SK-N-SH (cell line): ENCODE measurements at places on chromosomes 13 and 19. TPM values are rescaled to one million over a fixed set of nuclear protein-coding genes. Genes with fewer than 3 reads are reported as not detected.

The SLC5A5 gene
- 0.02 TPM in 2 replicates for polyA plus RNA-seq

The ELSPBP1 gene
- not detected in 2 replicates for polyA plus RNA-seq

The ZNF415 gene
- 1.6 and 1.9 TPM in 2 replicates for polyA plus RNA-seq

- H3K36me3 ChIP-seq, result peaks cover 2% of the 10 kb centered on the region; the same call in 1 of the 2 replicates
- H3K4me1 ChIP-seq, result no peaks in the 10 kb centered on the region
- no peak for DNase-seq
- no peak overlapping the region for H3K4me3 ChIP-seq
Observed at GRCh38 chr19:58355215-58355796, 2.0 kb upstream of the A1BG start.

The ENOX1 gene
- 5.8 and 6.6 TPM in 2 replicates for polyA plus RNA-seq

The PEAK3 gene
- not detected in 2 replicates for polyA plus RNA-seq

DNA sequence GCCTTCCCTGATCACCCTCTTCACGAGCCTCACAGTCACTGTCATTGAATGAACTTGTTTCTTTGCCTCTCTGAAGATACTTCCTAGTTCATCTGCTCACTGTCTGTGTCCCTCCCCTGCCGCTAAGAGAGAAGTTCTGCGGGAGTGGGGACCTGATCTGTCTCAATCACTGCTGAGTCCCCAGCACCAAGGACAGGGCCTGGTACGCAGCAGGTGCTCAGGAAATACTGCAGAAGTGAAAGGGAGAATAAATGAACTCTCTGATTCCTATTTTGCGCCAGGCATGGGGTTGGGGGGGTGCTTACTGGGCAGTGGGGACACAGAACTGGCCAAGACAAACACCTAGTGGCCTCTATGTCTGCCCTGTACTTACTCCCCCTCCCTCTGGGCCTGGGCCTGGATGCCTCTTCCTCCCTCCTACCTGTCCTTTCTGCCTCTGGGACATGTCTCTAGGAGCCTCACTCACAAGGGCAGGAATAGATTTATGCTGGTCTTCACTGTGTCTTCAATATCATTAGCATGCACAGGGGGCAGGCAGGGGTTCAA is 17.5 kb downstream of the FCGBP start:
- no peaks in the 10 kb centered on the region for H3K36me3 ChIP-seq
- no peak for DNase-seq

- peaks cover 21% of the 10 kb centered on the region for H3K36me3 ChIP-seq
- no peak for DNase-seq
- H3K27me3 ChIP-seq, result no peaks in the 10 kb centered on the region
- H3K27ac ChIP-seq, result no peak overlapping the region
- no peak overlapping the region for H3K4me3 ChIP-seq
- H3K4me1 ChIP-seq, result peaks cover 47% of the 10 kb centered on the region
Observed at GRCh38 chr19:47188507-47189033, 42.4 kb downstream of the BBC3 start.

The ZNF682 gene
- 1.7 and 2.5 TPM in 2 replicates for polyA plus RNA-seq

DNA sequence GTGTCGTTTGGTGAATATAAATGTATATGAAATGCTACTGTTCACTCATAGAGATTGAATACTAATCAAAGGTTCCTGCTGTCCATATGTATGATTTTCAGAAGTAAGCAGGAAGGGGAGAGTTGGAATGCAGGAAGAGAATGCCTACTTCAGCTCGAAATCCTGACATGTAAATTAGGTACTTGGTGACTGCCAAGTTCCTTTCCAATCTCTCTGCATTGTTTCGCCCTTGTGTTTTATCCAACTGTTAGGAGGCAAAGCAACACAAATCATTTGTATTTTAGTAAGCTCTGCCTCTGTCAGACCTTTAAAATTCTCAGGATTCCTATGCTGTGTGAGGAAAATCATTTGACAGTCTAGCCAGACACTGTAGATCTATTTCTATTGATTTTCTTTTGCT is 9.0 kb downstream of the STARD13 start:
- no peaks in the 10 kb centered on the region for H3K27me3 ChIP-seq
- no peak for DNase-seq
- H3K4me3 ChIP-seq, result no peak overlapping the region

The PSPN gene
- polyA plus RNA-seq, result 0.41 and 0.59 TPM in 2 replicates

The ZNF850 gene
- 1.6 TPM in 2 replicates for polyA plus RNA-seq

The FTL gene
- polyA plus RNA-seq, result 587 and 875 TPM in 2 replicates

DNA sequence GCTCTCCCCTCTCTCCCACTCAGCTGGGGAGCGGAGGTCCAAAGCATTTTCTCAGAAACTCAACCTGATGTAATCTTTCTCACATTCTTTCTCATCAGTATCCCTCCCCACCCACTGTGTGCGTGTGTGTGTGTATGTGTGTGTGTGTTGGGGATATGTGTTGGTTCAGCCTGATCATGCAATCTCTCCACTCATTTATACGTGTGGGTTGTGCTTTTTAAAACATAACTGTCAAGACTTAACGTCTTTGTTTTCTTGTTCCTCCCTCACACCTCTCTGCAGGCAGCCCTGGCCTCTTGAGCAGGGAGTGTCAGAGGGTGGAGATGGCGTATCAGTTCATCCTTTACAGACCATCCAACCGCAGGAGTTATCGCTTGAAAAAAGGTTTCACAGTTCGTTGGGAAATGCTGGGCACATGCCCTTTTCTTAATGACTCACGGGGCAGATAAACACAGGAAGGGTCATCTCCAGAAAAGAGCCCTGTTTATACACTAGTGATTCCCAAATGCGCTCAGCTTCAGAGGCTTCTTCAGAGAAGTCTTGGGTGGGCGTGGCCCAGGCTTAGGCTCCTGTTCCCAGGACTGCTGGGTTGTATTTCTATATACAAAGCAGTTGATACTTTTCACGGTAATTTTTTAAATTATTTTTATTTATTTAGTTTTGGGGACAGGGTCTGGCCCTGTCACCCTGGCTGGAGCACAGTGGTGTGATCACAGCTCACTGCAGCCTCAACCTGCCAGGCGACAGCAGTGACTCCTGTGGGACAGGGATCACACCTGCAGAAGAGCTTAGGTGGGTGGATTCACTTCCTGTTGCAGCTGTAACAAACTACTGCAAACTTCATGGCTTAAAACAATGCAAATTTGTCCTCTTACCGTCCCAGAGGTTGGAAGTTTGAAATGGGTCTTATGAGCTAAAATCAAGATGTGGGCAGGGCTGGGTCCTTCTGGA is 60.3 kb downstream of the CCDC70 start:
- H3K36me3 ChIP-seq, result no peaks in the 10 kb centered on the region
- H3K27ac ChIP-seq, result no peak overlapping the region
- no peaks in the 10 kb centered on the region for H3K4me1 ChIP-seq

DNA sequence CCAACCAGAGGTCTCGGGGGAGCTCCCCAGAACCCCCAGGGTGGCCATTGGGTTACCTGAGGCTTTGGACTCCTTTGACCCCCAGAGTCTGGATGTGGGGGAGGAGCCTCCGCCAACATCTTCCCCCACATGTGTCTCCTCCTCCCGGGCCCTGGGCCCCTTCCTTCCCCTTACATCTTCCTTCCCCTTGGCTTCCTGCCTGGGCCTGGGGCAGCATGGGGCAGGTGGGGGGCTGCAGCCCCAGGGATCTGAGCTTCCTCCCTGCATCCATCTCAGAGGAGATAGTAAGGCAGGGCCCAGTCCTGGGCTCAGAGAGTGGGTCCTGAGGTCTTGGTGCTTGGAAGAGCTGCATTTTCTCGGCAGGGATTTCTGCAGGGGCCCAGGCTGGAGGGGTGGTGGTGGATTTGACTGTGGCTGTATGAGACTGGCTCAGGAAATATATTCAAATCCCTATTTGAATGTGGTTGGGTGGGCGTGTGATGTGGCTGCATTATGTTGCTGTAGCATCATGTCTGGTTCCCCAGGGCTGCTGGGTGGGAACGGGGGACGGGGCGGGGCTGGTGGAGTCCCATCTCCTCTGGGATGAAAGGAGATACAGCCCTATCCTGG is 919 bp downstream of the VAV1 start:
- H3K36me3 ChIP-seq, result no peaks in the 10 kb centered on the region
- 0 out of 2 replicates have a peak, but pooled peaks cover 6% of the 10 kb centered on the region for H3K27me3 ChIP-seq
- no peak overlapping the region for H3K4me3 ChIP-seq
- H3K4me1 ChIP-seq, result no peaks in the 10 kb centered on the region
- no peak overlapping the region for H3K27ac ChIP-seq
- DNase-seq, result no peak

The AP1M2 gene
- 0.05 and 0.30 TPM in 2 replicates for polyA plus RNA-seq

- no peaks in the 10 kb centered on the region for H3K36me3 ChIP-seq
- H3K4me1 ChIP-seq, result peaks cover 34% of the 10 kb centered on the region
- H3K27ac ChIP-seq, result no peak overlapping the region
- DNase-seq, result no peak
- H3K4me3 ChIP-seq, result no peak overlapping the region
- H3K27me3 ChIP-seq, result no peaks in the 10 kb centered on the region
Observed at GRCh38 chr13:33197541-33197971, 88.0 kb downstream of the STARD13 start.

- DNase-seq, result no peak
- no peak overlapping the region for H3K27ac ChIP-seq
- no peak overlapping the region for H3K4me3 ChIP-seq
- peaks cover 60% of the 10 kb centered on the region; the same call in 1 of the 2 replicates for H3K4me1 ChIP-seq
- H3K27me3 ChIP-seq, result no peaks in the 10 kb centered on the region
Observed at GRCh38 chr19:39156326-39157230, 31.0 kb downstream of the PAK4 start.

DNA sequence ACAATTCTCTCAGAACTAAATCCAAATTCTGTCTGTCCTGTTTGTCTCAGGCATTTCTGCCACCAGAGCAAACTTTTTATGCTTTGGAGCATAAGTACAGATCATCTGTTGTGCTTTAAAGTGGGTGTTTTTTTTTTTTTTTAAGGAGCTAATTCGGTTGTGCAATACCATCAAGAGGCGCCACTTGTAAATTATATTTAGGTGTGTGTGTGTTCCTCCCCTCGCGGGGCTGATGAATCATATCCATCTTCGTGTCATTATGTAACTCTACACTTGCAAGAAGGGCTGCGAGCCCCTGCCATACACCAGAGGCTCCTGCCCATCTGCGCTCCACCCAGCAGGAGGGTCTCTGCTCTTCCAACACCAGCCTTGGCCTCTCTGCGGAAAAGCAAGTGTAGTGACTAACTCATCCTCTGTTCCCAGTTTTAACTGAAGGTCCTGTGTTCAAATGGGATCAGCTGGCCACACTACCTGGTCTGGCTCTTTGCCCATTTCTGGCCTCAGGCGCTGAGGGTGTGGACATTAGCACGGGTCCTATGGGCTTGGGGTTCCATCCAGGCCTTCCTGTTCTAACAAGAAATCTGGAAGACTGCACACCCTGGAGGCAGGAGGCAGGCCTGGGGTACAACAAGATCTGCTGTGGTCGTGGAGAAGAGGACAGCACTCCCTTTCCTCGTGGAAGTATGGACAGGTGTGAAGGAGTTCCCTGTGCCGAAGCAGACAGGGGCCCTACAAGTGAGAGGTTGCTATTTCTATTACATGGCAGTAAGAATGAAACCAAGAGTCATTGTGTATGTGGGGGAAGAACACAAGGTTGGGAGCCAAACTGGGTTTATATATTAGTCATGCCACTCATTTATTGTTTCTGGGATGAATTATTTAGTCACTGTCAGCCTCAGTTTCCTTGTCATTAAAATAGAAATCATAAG is 96.1 kb upstream of the MBNL2 start:
- peak overlapping the region; percentile 67 for H3K27ac ChIP-seq
- no peak overlapping the region for H3K4me3 ChIP-seq

- H3K4me1 ChIP-seq, result no peaks in the 10 kb centered on the region; the same call in 1 of the 2 replicates
- peak; percentile 90 for DNase-seq
- no peak overlapping the region for H3K27ac ChIP-seq
- no peaks in the 10 kb centered on the region for H3K36me3 ChIP-seq
Observed at GRCh38 chr19:35066691-35067563, 25.4 kb downstream of the HPN start.

DNA sequence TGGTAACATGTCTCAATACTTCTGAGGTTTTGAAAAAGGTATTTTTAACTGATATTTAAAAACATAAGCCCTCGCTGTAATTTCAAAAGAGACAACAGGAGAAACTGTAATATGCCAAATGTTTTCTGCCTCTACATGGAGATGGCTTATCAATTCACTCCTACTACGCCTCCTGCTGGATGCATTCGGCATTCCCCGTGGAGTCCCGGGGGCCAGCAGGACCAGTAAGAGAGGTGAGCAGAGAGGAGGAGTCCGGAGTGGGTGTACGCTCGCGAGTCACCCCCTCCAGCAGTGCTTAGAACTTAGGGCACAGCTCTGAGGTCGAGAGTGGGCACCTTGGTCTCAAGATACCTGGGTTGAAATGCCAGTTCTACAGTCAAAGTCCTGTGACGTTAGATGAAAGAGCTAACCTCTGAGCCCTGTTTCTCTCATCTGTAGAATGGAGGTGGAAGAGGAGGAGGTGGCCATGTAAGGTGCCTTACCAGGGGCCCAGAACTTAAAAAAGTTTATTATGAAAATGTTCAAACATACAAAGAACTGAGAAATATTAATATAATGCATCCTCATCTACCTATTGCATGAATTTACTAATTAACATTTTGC is 110.2 kb downstream of the STK24 start:
- peaks cover 19% of the 10 kb centered on the region; the same call in 1 of the 2 replicates for H3K4me1 ChIP-seq
- H3K27ac ChIP-seq, result no peak overlapping the region
- peak; percentile 68 for DNase-seq
- H3K4me3 ChIP-seq, result no peak overlapping the region
- H3K36me3 ChIP-seq, result peaks cover 8% of the 10 kb centered on the region
- H3K27me3 ChIP-seq, result no peaks in the 10 kb centered on the region

- no peak for DNase-seq
- H3K27me3 ChIP-seq, result no peaks in the 10 kb centered on the region
- H3K4me1 ChIP-seq, result no peaks in the 10 kb centered on the region
- no peak overlapping the region for H3K4me3 ChIP-seq
- H3K27ac ChIP-seq, result no peak overlapping the region
- peaks cover 3% of the 10 kb centered on the region; the same call in 1 of the 2 replicates for H3K36me3 ChIP-seq
Observed at GRCh38 chr19:6030214-6030507, 52.2 kb upstream of the RANBP3 start.

The LGALS13 gene
- not detected in 2 replicates for polyA plus RNA-seq

- no peak overlapping the region for H3K27ac ChIP-seq
- H3K4me1 ChIP-seq, result no peaks in the 10 kb centered on the region; the same call in 1 of the 2 replicates
- DNase-seq, result peak; percentile 84
- peak overlapping the region; percentile 29 for H3K4me3 ChIP-seq
- no peaks in the 10 kb centered on the region for H3K36me3 ChIP-seq
Observed at GRCh38 chr19:1324806-1325567, 39.3 kb downstream of the EFNA2 start.

DNA sequence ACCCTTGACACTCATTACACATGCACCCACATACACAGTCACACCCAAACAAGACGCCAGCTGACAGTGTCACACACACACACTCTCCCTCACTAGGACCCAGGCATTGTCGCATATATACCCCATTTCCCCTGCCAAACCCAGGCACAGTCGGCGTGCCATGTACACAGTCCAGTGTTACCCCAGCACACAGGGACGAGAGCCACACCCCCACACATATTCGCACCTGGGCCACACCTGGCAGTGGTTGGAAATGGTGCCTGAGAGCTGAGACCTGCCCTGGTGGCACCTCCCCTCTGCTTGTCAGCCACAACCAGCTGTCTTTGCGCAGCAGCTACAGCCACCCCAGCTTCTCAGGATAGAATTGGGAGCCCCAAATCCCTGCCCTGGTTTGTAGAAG is 9.0 kb downstream of the NFIX start:
- no peak for DNase-seq
- no peak overlapping the region for H3K4me3 ChIP-seq
- no peaks in the 10 kb centered on the region for H3K27me3 ChIP-seq
- no peaks in the 10 kb centered on the region for H3K4me1 ChIP-seq
- no peaks in the 10 kb centered on the region; the same call in 1 of the 2 replicates for H3K36me3 ChIP-seq
- no peak overlapping the region for H3K27ac ChIP-seq

The MATK gene
- polyA plus RNA-seq, result not detected in 2 replicates
